Ovary (tissue), 10 donors: ENCODE measurements at places on chromosomes 4 and X.

DNA sequence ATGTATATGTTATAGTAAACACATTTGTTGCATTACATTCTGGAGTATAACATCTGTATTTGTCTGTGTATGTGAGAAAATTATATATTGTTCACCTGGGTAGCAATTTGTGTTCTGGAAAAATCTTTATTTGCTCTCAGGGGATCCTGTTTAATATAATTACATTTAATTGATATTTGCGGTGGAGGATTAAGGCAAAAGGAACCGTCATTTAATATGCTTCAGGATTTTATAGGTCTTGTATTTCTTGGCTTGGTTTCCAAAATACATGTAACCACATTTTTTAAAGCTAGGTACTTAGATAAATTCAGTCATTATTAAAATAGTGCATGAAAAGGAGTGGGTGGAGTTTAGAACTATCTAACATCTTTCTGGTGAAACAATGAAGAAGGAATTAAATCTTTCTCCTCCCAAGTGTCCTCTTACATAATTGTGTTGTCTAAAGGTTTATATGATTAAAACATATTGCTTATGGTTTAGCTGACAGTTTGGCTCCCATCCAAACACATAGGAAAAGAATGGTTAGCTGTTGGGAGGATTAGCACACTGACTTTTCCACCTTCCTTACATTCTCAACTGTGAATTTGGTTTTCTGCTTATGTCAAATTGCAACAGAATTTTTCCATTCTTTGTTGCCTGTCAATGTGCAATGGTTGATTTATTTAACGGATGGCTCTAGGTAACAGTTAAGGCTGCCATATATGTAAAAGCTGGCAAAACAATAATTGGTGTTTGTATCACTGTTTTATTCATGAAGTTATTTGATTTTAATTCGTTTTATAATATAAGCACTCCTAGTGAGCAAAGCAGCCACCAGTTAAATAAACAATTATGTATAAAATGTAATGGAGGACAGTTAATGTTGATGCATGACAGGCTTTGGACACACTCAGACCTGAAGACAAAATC lies 250.8 kb upstream of the SFRP2 start:
- DNase-seq, result no peak

DNA sequence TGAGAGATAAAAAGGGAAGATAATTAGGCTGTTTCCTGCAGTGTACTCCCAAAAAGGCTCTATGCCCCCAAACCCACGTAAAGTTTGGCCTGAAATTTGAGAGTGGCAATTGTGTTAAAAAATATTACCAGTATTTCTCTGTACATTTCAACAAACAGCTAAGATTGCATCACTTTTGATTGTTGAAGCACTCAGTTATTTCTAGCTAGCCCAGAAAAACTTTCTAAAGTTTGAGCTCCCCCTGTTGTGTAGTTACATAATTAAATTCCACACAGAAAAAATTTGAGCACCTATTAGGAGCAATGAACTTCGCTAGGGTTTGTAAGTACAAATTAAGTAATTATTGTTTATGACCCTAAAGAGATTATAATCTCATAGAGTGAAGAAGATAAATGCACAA lies 109.4 kb downstream of the DLG3 start:
- no peak for DNase-seq

GRCh38 chrX:112520124-112520523 lies 159.6 kb downstream of the LHFPL1 start:
- no peak for DNase-seq

GRCh38 chr4:145216535-145216934 lies 36.1 kb upstream of the OTUD4 start:
- DNase-seq, result no peak

- DNase-seq, result no peak
These were observed 4.9 kb upstream of the ZNF81 start for GRCh38 chrX:47831788-47832187.

DNA sequence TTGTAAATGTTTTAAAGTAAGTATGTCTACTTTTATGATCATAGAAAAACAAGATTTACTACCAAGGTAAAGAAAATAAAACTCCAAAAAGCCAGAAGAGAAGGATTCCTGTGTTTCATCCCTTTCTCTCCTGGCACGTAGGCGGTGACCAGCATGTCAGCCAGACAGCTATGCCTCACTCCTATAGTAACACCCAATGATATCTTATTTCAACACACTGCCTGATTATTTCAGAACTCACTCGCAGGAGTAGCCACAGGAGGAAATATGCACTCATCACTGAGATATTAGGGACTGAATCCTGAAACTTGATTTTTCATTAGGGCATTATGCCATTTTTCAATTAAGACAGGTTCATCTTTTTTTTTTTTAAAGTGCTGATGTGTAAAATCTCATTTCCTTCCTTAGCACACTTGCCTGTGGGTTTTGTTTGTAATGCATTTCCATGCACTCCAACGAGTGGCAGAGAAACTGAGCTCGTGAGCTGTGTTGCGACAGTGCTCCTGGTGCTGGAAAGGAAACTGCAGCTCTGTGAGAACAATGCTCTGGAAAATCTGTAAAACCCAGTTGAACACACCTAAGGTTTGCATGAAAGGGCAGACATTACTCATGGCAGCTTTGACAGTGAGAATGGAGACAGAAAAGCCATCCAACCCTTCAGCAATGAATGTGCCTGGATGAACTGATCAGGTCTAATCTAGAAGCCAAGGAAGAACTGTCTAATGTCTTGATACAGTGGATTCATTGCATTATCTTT lies 18.2 kb downstream of the RAI2 start:
- DNase-seq, result no peak

- DNase-seq, result no peak
These were observed 54.5 kb downstream of the FHDC1 start for GRCh38 chr4:152990471-152991131.

- DNase-seq, result no peak
These were observed 493.4 kb downstream of the INPP4B start for GRCh38 chr4:142352712-142353111.

GRCh38 chrX:67917421-67918010 lies 373.7 kb downstream of the AR start:
- no peak for DNase-seq
